ENCODE measurements at places on chromosomes 1 and 21. TPM values are rescaled to one million over a fixed set of nuclear protein-coding genes. Genes with fewer than 3 reads are reported as not detected.

Gene MAP10
- total RNA-seq = 1.0 TPM

Gene GPR25
- not detected for total RNA-seq

Gene SLFNL1
- total RNA-seq = 0.03 TPM

Gene C1orf122
- total RNA-seq = 42.5 TPM

Gene FBLIM1
- total RNA-seq = 127 TPM

Gene CD101
- total RNA-seq = 0.44 TPM

Gene HSD3B2
- not detected for total RNA-seq

Gene COL16A1
- total RNA-seq = 125 TPM

Gene MTARC1
- total RNA-seq = 2.1 TPM

Gene TOMM20
- total RNA-seq = 90.6 TPM

Gene FCRL5
- not detected for total RNA-seq
